ENCODE measurements at places on chromosomes 3 and 15.

DNA sequence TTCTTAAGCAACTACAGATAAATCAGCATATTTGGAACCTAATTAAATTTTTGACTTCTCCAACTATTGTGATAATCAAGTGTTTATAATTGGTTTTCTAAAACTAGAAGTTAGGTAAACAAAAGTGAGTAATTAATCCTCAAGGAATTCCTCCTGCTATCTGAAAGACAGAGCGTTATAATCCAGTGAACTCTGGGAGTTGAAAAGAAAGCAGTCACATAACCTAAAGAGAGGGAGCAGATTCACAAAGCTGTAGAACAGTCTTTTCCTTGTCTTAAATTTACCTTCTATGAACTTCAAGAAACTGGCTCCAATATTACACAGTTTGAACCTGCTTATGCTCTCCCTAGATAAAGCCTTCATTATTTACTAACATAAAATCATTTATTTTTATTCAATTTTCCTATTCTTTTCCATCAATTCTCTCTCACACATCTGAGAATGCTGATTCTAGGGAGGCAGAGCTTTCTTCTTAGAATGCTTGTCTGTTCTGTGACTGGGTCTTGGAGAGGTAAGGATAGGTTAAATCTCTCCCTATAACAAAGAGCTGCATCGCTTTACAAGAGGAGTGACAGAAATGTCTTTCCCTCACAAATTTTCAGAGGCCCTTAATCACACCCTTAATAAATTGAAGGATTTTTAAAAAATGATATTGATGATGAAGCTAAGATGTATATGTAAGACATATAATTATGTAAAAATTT lies 132.8 kb downstream of the TUSC7 start:
- no peak for DNase-seq

- DNase-seq, result no peak
These were observed 249.0 kb downstream of the NFKBIZ start for GRCh38 chr3:102098130-102098885.

DNA sequence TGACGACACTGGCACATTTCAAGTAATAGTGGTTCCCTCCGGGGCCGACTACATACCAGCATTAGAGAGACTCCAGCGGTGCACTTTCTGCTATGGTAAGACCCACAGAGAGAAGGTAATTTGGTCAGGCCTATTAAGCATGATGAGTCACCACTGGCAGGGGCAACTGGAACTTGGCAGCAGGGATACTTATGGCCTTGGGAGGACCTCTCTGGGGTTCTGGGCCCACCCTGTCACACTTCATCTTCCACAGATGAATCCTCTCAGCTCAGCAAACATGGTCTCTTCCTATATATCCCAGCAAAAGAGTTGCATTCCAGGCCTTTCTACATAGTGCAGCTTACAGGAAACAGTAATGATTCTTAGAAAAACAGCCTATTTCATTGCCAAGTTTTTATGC lies 88.0 kb downstream of the PIK3R4 start:
- no peak for DNase-seq

DNA sequence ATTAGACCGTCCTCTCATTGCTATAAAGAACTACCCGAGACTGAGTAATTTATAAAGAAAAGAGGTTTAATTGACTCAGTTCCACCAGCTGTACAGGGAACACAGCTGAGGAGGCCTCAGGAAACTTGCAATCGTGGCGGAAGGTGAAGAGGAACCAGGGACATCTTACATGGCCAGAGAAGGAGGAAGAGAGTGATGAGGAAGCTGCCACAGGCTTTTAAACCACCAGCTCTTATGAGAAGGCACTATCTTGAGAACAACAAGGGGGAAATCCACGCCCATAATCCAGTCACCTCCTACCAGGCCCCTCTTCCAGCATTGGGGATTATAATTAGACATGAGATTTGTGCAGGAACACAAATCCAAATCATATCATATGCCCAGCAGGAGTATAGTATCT lies 138.5 kb downstream of the ALCAM start:
- DNase-seq, result no peak

DNA sequence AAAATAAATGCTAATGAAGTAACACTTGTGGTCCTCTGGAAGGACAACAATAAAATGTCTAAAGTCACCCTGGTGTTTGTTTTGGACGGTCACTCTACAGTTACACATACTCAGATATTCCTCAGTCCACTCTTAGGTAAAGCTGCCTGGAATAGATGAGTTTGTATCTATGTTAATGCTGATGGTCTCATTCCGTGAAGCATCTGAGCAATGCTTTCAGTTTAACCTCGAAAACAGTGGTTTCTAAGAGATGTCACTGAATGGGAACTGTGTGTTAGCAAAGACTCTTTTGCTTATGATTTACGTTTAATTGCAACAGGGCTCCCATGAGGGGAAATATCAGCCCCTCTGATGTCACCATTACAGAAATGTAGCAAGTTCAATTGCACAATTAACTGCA lies 49.1 kb downstream of the FBN1 start:
- DNase-seq, result no peak

DNA sequence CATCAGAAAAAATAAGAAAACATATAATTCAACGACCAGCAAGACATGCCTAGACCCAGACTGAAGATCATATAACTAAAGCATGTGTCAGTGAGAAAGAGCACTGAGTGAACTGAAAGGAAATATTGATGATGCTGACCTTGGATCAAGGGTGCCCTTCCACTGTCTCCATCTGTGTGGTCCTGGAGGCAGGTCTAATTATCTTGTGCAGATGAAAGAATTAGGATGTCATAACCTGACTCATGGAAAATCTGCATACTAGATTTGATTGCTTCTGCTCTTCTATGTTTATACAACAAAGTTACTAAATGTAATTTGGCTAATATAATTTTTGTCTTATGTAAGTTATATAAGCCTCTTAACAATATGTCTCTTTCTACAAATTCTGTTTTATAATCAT lies 264.6 kb upstream of the TGFBR2 start:
- DNase-seq, result no peak

DNA sequence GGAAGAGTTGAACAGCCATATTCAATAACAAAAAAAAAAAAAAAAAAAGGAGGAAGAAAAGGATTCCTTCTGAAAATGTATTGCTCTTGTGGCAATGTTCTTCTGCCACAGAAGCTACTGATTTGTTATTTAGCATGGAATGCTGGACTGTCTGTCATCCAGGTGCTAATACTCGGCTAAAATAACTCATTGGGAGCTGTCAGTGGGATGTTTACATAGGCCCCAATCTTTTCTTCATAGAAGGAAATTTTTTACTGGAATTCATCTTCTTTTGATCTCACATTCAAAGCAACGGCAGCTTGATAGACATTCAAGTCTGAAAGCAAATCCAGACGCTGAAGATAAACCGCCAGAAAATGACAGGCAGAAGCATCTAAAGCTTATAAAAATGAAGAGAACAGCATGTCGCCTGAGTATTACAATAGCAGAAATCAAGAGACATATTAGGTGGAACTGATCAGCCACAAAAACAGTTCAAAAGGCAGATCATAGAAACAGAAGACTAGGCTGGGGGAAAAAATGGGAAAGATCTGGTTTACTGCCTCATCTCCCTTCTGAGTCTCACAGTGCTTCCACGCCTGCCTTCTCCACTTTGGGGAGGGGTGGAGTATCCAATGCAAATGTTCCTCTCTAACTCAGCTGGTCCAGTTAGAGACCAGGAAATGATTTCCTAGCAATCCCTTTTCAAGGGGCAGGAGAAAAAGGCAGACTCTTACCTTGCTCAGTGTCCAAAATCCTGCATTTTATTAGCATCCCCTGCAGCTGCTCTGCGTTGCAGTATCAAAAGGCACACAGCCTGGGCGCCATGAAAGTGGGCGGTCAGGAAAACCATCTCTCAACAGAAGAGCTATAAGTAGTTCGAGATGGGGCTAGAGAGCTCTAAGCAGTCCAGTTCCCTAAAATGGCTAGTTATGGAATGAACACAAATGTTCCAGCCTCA lies 451.9 kb downstream of the FOXP1 start:
- DNase-seq, result no peak

DNA sequence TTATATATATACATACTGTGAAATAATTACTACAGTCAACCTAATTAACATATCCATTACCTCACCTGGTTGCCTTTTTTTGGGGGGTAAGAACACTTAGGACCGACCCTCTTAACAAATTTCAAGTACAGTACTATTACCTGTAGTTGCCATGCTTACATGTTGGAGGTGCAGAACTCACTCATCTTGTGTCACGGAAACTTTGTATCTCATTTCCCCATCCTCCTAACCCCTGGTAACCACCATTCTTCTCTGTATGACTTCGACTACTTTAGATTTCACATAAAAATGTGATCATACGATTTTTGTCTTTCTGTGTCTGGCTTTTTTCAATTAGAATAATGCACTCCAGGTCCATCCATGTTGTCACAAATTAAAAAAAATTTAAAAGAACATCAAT lies 55.5 kb upstream of the MELTF start:
- no peak for DNase-seq

DNA sequence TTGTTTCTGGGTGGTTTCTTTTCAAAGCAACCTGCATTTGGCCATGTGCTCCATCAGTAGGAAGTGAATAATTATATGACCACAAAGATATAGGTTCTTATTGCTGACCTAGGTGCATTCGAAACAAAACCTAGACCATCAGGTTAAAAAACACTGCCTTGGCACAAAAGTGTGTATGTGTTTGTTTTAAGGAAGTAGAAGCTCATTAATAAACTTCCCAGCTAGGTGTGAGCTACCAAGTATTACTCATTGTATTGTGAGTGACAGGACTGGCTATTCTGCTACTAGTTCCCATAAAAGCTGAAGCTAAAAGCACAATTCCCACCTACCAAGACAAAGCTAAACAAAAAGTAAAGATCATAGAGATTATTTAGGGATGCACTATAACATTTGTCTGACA lies 168.2 kb downstream of the TP63 start:
- DNase-seq, result no peak

DNA sequence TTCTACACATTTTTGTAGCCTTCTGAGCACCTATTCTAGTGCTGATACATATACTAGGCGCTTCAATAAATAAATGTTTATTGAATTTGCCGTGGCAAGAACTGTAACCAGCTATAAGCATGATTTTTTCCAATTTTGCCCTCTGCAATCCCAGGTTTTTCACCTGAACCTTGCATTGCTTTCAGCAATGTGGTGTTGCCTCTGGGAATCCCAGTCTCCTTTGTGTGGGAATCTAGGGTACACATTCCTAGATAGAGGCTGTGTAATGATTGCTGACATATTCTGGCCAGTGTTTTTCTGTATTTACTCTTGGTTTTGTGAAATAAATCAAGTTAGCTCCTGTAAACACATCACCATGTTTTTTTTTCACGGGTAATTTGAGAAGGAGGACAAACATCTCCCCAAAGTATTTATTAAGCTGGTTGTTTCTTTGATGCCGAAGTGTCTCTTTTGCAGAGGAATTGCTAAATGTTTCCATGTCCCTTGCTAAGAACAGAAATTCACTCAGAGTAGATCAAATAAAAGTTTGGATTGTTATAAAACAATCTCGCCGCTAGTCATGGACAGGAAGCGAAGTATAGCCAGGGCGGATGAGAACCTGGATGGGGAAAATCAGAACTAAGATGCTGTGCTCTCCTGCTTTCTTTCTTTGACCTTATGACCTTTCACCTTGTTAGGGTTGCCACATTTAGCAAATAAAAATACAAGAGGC lies 1.2 kb downstream of the CFAP91 start:
- no peak for DNase-seq

- DNase-seq, result no peak
These were observed 81.2 kb downstream of the ANO10 start for GRCh38 chr3:43540624-43541023.

DNA sequence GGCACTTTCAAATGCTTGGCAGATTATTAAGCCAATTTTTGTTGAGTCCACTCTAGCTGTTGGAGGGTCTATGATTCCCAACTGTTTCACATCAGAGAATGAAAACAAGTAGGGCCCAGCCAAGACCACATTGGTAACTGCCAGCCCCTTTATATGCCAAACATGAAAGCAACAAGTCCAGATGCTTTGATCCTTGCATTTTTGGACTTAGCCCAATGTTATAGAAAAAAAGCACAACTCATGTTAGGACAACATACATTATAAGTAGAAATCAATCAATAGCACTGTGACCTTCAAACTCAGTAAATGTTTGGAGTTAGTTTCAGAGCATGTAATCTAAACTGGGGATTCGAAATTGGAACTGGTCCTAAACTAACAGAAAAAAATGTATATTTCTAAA lies 674.7 kb downstream of the MECOM start:
- DNase-seq, result no peak

DNA sequence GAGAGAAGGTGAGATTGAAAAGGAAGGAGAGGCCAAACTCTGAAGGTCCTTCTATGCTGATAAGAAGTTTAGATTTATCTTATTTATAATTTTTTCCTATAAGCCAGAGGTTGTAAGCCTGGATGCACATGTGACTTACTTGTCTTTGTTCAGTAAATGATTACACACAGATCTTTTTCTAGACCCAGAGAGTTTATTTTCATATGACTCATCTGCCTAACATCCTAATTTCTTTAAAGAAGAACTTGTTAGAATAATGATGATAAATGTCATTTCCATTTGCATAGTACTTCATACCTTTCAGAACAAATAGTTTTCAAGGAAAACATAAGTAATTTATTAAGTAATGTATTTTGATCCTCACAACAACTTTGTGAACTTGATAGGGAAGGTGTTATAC lies 434.8 kb upstream of the DPH6 start:
- no peak for DNase-seq

GRCh38 chr15:43881245-43881644 lies 54.4 kb downstream of the WDR76 start:
- DNase-seq, result no peak

DNA sequence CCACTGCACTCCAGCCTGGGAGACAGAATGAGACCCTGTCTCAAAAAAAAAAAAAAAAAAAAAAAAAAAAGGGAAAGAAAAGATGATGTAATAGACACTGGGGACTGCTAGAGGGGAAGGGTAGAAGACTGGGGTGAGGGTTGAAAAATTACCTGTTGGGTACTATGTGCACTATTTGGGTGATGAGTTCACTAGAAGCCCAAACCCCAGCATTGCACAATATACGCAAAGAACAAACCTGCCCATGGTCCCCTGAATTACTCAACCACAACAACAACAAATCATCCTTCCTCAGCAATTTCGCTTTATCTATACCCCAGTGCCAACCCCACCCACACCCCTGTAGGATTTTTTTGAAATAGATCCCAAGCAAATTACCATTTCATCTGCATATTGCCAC lies 13.5 kb downstream of the NIPA1 start:
- DNase-seq, result no peak

- DNase-seq, result no peak
These were observed 34.9 kb upstream of the TIMP4 start for GRCh38 chr3:12193485-12194165.

DNA sequence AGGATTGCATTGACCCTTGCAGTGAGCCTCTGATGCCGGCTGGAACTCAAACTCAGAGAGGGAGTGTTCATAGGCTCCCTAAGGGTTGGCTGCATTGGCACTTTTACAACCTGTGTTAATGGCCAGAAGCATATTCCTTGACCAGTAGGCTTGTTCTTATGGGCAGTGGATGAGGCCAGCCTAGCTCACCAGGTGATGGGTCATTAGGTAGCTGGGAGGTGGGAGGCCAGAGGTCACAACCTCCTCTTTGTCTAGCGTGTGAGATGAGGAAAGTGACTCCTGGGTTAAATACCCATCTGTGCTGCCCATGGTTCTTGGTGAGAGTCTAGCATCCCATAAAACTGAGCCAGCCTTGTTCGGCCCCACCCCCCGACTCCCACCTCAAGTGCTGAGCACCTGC lies 275.7 kb upstream of the CTNNB1 start:
- DNase-seq, result no peak
